ENCODE measurements at places on chromosomes 7 and 10.

DNA sequence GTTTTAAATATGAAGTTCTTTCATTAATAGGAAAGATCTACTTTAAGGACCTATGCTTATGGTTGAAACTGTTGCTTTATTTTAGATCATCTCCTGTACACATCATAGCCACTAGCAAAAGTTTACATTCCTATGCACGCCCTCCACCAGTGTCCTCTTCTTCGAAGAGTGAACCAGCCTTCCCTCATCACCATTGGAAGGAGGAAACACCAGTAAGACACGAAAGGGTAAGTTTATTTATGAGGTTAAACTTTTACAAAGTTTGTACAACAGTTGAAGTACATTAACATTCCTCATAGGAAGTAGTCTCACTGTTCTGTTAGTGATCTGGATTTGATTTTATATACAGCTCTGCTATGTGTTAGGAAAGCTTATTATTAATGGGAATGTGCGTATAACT lies 16.9 kb downstream of the HBP1 start:
- no peak for DNase-seq

- no peak for DNase-seq
These were observed 26.3 kb upstream of the CACNB2 start for GRCh38 chr10:18113881-18114280.

- no peak for DNase-seq
These were observed 6.3 kb downstream of the ACTL6B start for GRCh38 chr7:100649826-100650565.

DNA sequence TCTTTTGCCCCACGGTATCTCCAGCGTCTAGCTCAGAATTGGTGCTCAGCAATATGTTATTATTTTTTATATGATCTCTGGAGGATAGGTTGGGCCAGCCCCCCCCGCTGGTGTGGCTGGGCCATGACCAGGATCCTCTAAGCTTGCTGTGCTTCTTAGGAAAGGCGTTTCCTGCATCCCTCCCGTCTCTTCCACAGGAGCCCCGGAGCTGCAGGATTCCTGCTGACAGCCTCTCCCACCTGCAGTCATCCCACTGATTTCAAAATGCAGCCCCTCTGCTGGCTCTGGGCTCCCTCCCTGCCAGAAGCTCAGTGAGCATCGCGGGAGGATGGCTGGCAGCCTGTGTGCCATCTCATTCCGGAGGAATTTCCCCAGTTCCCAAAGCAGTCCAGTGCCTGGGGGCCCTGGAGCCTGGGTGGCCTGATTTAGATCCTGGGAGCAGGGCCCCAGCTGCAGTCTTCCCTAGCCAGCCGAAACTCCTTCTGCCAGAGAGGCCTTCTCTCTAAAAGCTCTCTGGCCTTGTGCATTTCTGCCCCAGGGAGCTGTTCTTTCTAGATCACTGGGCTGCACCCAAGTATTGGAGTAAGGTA lies 21.8 kb upstream of the GOLGA7B start:
- DNase-seq, result no peak

DNA sequence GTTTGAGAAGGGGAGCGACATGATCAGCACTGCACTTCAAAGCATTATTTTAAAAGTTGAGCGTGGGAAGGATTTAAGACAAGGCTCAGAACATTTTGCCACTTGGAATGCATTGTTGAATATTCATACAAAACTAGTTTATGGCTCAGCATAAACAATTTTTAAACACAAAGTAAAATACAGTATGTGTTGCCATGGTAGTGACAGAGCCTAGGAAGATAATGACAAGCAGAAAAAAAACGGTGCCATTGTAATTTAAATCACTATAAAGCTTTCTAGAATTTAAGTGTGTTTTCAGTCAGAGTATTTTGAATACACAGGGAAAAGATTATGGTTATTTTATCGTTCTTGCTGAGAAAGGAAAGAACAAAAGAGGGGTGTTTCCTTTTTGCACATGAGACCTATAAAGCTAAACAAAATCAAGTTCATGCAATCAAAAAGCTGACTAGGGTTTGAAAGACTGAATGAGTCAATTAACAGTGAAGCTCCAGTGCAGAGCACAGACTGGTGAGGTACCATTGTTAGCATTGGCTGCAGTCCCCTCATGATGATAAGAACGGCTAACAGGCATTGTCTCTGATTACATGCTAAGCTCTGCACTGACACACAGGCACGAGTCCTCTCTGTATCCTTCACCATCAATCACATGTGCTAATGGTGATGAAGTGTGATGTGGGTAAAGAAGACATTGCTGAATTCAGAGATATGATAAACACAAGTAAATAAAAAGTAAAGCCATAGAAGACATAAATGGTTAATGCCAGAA lies 181.9 kb upstream of the VSTM2A start:
- DNase-seq, result no peak

- no peak for DNase-seq
These were observed 14.0 kb downstream of the AOAH start for GRCh38 chr7:36710186-36710791.

DNA sequence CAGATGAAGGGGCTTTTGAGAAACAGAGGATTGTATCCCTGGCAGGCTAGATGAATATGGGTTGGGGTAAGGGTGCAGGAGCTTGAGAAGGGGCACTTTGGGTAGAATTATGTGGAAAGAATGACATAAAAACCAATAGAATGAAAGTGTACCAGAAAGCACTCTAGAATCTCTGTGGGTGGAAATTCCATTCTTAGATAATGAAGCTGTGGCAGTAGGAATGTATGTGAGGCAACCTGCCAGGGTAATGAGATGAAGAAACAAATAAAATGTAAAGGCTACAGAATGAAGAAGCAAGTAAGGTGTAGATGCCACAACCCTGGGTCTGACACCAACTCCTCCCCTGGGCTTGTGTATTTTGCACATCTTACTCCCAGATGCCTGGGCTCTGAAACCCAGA lies 16.8 kb downstream of the NOBOX start:
- no peak for DNase-seq

- DNase-seq, result no peak
These were observed 73.5 kb downstream of the DNAJB9 start for GRCh38 chr7:108643136-108643535.

DNA sequence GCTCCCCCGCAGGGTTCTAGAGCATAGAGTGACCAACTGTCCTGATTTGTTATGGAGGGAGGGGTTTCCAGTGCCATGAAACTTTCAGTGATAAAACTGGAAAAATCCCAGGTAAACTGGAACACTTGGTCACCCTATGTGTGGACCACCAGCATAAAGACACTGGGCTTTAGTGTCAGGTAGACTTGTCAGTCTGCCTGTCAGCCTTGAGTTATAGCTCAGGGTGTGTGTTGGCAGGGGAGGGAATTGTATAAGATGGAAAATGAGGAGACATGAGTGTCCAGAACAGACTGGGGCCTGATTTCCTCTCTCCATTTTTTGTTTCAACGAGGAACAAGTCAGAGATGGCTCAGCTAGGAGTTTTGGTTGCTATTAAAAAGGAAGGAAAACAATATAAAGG lies 10.2 kb upstream of the EFCAB10 start:
- DNase-seq, result no peak

DNA sequence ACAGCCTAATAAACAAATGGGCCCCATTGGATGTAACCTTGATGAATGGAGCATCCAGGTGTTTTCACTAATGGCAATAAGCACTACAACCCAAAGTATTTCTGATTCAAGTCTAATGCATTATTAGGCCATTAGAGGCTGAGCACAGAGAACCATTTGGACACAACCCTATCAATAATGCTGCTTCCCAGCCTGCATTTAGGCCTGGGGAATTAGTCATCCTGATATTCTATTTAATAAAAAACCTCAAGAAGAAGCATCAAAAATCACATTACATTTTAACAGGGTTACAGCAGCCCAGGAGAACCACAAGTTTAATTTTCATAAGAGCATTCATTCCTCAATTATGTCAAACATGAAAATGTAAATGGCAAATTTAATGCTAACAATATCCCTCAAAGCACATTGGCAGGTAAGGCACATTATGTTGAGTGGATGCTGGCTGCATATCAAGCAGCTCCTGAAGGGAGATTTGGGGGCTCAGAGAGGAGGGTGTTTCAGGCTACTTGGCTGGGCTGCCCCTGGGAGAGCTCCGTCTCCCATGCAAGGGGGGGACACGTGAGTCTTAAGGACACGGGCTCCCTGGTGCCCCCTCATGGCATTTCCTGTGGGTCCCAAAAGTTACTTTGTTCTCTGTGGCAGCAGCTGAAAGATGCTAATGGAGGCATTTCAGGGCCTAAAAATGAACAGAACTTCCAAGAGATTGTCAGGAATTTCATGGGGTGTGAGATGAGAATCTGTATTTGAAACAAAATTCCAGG lies 143.4 kb downstream of the HERPUD2 start:
- DNase-seq, result no peak

DNA sequence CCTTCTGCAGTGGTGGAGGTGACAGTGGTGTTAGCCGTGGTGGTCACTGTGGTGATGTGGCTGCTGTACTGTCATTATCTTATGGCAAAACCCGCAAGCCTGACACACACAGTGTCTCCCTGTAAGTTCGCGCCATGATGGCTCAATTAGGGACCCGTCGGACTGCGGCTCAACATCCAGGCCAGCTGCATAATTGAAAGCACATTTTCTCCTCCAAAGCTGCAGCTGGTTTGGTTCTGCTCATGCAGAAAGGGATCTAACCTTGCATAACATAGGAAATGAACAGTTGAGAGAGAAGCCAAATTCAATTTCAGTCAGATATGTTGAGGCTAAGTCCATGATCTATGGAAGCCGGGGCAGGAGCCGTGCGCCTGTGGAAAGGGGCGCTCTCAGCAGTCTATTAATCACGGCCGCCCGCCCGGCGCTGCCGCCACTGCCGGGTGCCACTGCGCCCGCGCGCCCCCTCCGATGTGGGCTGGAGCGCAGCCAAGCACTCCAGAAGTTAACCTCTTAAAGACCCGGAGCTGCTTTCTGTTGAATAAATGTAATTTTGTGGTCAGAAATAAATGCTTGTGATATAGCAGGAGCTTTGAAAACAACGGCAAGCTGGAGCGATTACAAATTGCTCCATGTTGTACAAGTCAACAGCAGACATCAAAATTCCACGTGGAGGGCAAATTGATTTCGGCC lies 227.7 kb downstream of the CUX1 start:
- DNase-seq, result no peak

- no peak for DNase-seq
These were observed 14.4 kb upstream of the YWHAG start for GRCh38 chr7:76372984-76373833.

Data from memory B cell (primary cell).